ENCODE measurements at places on chromosomes 1 and 21.

- no peak for DNase-seq
These were observed 21.3 kb upstream of the A3GALT2 start for GRCh38 chr1:33342041-33342723.

GRCh38 chr1:74771913-74772515 lies 39.1 kb downstream of the TYW3 start:
- DNase-seq: peak; percentile 32

DNA sequence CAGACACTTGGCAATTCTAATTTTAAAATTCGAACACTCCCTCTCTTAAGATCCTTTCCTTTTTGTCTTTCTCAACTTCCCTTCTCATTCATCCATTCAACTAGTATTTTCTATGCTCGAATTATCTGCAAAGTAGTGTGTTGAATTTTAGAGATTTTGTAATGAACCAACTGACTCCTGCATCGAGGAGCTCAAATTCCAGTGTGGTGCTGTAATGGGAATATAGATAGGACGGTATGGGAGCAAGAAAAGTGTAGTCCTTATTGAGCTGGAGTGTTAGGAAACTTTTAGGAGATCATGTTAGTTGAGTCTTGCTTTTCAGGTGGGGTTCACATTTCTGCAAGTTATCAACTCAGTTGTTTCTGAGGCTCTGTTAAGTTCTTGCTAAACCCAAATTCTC lies 897.5 kb downstream of the TTLL7 start:
- DNase-seq: no peak

DNA sequence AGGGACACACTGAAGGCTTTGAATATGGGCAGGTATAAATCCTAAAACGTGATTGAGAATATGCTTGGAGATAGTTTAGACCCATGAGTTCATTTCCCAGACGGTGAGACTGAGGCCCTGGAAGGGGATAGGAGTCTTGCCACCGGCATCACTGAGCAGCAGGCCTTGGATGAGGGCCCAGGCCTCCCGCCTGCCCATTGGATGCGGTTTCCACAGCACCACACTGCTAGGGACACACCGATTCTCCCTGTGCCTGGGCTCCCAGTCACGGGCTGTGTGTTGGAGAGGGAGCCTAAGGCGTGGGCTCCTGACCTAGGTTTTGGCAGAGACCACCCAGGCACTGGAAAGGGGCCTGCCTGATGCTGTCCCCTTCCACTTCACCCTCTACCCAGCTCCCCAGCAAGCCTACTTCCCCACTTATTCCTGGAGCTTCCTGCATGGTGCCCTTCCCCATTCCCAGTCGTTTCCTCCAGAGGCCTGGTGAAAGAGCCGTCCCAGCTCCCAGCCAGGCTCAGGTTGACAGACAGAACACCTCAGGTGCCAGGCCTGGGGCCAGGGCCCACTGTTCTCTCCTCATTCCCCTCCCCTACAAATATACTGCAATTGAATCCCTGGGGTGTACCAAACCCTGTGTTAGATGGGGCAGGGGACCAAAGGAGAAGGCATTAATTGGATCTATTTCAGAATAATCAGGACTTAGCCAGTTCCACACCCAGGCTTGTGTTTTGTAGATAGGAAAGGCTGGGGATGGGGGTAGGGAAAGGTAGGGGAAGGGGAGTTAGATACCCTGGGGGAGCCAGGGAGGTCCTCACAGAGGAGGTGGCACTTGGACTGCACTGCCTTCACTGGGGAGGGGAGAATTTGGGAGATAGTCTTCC lies 3.4 kb downstream of the FOXO6 start:
- no peak for DNase-seq

GRCh38 chr1:110390692-110391245 lies at the start of gene SLC16A4:
TSS of gene SLC16A4 (minus strand) at chr1:110391026. CDS start at chr1:110389323, 1,703 bp downstream.
- DNase-seq: no peak

DNA sequence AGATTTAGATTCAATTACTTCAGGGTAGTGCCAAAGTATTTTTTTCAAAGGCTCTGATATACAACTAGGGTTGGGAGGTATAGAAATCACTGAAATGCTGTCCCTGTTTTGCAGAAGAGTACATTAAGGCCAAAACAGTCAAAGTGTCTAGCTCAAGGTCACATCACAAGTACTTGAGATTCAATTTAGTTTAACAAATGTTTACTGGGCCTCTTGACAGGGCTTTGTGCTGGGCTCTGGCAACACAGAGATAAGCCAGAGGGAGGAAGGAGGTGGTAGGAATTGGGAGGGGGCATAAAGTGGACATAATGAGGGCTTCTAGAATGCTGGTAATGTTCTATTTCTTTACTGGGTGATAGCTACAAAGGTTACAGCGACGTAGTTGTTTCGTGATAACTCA lies 2.3 kb upstream of the SLC9A1 start:
- DNase-seq: peak; percentile 77

GRCh38 chr1:22800629-22801028 lies 90.0 kb downstream of the EPHB2 start:
- no peak for DNase-seq

GRCh38 chr1:76572229-76572628 lies 295.1 kb upstream of the ST6GALNAC5 start:
- DNase-seq: no peak

- no peak for DNase-seq
These were observed 50.1 kb downstream of the PIK3CD start for GRCh38 chr1:9701665-9702064.

DNA sequence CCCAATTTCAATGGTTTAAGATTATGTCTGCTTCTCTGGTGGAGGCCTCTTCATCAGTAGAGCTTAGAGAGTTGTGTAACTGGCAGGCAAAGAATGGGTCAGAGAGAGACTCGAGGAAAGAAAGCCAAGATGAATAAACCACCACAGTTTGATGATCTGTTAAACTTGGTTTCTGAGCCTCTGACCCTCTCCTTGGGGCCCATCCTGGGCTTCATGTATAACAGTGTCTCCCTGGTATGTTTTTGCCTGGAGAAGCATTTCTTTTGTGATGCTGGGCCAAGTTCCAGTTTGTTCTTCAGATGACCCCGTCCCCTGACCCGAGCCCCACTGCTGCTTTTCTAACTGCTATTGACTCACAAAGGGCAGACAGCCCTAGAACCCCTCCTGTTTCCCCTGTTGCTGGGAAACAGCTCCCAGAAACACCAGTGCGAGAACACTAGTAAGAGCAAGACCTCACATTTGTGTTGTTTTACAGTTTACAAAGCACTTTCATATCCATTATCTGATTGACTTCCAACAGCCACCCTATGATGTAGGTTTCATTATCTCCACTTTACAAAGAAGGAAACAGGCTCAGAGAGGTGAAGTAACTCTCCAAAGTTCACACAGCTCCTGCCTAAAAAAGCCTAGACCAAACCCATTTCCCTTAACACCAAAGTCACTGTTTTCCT lies 9.0 kb downstream of the CD2 start:
- DNase-seq: no peak

DNA sequence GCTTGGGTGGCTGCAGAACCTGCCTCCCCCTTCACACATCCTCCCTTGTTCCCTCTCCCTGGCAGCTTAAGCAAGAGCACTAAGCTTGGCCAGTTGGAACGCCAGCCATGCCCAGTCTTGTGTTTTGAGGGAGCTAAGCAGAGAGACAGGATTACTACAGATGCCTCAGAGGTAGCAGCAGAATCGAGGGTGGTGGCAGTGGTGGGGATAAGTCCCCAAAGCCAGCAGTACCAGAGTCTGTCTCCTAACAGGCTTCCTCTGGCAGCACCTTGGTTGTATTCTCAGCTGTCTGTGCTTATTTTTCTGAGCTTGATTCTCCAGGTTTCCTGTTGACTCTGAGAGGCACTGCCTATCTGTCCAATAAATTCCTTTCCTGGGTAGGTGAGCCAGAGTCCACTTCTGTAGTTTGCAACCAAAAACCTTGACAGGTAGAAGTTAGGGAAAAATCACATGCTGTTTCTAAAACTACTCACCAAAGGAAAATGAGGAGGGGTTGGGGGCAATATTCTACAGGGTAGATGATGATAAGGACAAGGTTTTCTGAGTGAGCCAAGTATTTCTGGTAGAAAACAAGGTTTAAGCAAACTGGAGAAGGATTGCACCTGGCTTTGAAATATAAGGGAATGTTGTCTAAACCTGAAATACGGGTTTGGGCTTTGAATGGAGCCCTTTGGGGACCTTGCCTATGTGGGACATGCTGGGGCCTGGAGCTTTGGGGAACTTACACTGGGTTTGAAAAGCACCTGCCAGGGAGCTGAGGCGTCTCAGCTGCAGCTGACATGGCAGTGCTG lies 100.8 kb downstream of the PBX1 start:
- DNase-seq: no peak

- no peak for DNase-seq
These were observed 8.4 kb upstream of the DEDD start for GRCh38 chr1:161140755-161141400.

DNA sequence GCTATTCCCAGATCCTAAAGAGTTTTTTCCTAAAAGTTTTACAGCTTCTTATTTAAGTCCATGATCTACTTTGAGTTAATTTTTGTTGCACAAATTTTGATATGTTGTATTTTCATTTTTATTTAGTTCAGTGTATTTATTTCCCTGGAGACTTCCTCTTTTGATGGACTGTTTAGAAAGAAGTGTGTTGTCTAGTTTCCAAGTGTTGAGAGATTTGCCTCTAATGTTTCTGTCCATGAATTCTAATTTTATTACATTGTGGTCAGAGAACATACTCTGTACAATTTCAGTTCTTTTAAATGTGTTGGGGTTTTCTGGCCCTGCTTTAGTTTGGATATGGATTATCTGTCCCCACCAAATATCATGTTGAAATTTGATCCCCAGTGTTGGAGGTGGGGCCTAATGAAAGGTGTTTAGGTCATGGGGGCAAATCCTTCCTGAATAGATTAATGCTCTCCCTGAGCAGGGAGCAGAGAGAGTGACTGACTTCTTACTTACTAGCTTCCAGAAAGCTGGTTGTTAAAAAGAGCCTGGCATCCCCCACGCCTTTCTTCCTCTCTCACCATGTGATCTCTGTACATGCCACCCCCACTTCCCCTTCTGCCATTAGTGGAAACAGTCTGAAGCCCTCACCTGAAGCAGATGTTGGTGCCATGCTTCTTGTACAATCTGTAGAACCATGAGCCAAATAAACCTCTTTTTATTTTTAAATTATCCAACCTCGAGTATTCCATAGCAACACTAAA lies 4.6 kb downstream of the CHD1L start:
- DNase-seq: peak; percentile 8
